Fibroblast of the aortic adventitia (primary cell): ENCODE measurements at places on chromosomes 16 and 17. TPM values are rescaled to one million over a fixed set of nuclear protein-coding genes. Genes with fewer than 3 reads are reported as not detected.

- peak; percentile 4 for DNase-seq
Observed at GRCh38 chr16:19175492-19176262, 7.6 kb downstream of the SYT17 start.

Gene SLC6A4
- 0.41 and 23.8 TPM in 2 replicates for total RNA-seq

Gene RRAD
- 0.72 and 3.8 TPM in 2 replicates for total RNA-seq

Gene ALOX12B
- total RNA-seq: not detected in 2 replicates

DNA sequence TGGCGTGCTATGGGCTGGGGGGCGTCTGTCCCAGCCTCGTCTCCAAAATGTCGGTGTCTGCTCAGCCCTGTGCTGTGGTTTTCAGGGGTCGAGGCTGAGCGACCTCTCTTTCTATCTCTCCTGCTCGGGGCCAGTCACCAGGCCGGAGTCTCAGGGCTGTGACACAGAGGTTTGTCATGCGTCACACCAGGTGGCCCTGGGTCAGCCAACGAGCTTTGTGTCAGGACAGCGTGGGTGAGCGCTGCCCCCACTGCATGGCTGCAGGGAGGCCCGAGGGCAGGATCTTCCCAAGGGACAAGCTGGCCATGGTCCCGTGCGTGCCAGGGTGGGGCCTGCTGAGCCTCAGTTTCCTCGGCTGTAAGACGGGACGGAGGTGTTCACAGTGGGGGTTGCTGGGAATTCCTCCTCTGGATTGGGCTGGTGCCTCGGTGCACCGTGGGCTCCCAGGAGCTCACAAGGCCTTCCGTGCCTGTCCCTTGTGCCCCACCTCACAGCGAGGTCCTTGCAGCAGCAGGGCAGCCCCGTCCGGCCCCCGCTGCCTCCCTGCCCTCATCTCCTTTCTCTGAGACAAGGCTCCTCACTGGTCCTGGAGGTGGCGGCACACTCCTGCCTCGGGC is 50.5 kb downstream of the CBFA2T3 start:
- no peak for DNase-seq

DNA sequence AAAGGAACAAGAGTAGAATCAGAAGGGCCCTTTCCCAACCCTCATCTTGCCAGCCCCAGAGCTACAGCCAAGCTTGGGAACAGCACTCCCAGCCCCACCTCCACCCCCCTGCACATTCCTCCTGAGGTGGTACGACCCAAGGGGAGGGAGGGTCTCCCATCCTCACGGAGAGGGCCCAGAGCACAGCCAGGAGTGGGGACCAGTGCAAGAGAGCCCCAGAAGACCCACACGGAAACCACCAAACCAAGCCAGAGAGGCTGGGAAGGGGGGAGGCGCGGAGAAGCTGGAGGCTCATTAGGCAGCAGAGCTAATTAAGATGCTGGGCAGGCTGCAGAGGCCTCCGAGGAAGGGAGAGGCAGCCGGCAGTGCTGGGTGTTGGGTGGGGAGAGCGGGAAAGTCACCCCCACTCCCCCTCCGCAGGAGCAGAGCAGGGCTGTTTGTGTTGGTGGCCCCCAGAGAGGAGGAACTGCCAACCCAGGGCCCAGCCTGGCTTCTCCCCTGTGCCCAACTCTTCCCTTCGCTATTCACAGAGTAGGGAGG is 2.4 kb downstream of the CACNB1 start:
- no peak for DNase-seq

Gene HOXB8
- total RNA-seq: 0.09 TPM in 1 of 2 replicates, not detected in the other

GRCh38 chr16:16150117-16150877 is 73.0 kb downstream of the ABCC6 start:
- peak; percentile 79 for DNase-seq
